Mucosa of gallbladder (tissue), 1 donor: ENCODE measurements at places on chromosomes 7 and 10. TPM values are rescaled to one million over a fixed set of nuclear protein-coding genes. Genes with fewer than 3 reads are reported as not detected.

DNA sequence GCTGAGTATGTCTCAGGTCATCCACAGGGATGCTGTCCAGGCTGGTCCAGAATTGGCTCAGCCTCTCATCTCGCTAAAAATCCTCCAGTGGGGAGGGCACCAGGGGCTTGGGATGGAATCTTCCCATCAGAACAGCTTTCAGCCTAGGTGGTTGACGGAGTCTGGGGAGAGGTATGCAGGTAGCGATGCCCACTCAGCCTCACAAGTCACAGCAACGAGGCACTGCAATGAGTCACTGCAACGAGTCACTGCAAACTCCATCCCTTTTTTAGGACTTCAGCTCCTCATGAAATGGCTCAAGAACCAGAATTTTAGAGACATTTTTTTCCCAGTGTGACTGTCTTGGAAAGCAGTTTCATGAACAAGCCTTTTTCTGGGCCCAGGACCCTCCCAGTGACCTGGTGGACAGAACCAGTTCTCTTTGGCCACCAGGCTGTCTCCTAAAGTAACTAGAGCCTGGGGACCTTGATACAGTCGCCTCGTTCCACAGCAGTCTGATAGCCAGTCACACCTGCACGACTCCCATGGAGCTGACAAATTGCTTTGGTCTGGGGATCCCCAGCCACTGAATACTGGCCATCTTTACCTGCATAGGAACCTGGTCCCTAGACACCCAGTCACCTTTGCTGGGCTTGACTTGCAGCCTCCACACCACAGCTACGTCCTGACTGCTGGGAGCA lies 41.3 kb upstream of the PPP2R2D start:
- DNase-seq = no peak

DNA sequence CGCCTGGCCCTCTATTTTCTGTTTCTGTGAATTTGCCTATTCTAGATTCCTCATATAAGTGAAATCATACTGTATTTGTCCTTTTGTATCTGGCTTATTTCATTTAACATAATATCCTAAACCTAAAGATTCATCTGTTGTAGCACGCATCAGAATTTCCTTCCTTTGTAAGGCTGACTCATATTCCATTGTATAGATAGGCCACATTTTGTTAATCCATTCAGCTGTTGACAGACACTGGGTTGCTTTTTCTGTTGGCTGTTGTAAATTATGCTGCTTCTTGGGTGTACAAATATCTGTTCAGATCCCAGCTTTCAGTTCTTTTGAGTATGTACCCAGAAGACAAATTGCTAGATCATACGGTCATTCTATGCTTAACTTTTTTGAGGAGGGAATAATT lies 28.8 kb upstream of the CUL1 start:
- DNase-seq = no peak

- DNase-seq = no peak
Observed at GRCh38 chr10:100571084-100571856, 35.5 kb downstream of the HIF1AN start.

The PCLO gene
- total RNA-seq = 7.4 TPM

DNA sequence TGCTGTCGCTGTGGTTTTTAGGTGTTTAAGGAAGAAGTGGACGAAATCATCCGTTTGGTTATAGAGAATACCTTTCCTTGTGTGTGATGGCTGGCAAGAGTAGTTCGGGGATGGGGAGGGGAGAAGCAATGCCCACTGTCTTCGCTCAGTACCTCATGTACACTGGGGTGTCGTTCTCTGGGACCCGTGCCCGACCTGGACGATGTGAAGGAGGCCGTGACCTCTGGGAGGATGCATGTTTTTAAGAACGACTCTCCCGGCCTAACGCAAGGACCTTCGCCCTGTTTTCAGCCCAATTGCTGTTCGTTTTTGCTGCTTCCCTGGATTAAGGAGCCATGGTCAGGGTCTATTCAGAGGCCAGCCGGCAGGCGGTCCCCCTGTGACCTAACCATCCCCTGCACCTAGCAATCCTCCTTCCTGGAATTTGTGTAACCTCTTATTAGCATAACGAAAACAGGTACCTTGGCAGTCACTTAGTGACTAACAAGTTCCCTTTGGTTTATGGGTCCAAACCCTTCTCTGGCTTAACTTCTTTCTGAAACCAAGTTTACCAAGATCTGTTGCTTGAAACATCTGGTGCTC lies 1.3 kb downstream of the NFE2L3 start:
- no peak for DNase-seq
